Fibroblast of villous mesenchyme (primary cell): ENCODE measurements at places on chromosomes 12 and 14.

DNA sequence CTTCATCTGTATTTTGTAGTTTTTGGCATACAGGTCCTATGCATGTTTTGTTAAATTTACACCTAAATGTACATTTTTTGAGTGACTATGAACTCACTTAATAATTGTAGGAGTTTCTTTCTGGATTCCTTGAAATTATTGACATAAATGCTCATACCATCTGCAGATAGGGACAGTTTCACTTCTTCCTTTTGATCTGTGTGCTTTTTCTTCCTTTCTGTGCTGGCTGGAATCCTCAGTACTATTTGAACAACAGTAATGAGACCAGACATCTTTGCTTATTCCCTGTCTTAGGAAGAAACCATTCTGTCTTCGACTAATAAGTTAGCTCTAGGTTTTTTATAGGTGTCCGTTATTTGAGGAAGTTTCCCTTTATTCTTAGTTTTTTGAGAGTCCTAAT, 110.3 kb downstream of the ADGRD1 start:
- no peak for DNase-seq

DNA sequence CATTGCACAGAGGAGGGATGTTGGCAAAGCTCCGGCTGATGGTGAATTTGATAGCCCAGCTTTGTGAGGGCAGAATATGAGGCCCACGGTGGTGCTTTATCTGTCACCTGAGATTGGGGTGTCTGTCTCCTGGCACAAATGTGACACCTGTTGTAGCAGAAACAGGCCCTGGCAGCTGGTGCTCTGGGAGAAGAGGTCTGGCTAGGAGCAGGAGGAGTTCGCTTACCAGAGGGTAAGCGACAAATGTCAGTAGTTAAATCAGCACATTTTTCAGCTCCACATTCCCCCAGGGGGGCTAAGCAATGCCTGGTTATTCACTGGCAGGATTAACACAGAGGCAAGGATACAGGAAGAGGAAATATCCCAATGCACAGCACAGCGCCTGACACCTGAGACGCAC, 71.1 kb downstream of the B4GALNT3 start:
- no peak for DNase-seq

- peak; percentile 90 for DNase-seq
Measured at GRCh38 chr12:92136965-92137721, 8.5 kb downstream of the BTG1 start.

GRCh38 chr12:1737652-1738286, 46.9 kb downstream of the ADIPOR2 start:
- no peak for DNase-seq

- DNase-seq, result no peak
Measured at GRCh38 chr12:56720731-56721151, 4.4 kb downstream of the NACA start.

DNA sequence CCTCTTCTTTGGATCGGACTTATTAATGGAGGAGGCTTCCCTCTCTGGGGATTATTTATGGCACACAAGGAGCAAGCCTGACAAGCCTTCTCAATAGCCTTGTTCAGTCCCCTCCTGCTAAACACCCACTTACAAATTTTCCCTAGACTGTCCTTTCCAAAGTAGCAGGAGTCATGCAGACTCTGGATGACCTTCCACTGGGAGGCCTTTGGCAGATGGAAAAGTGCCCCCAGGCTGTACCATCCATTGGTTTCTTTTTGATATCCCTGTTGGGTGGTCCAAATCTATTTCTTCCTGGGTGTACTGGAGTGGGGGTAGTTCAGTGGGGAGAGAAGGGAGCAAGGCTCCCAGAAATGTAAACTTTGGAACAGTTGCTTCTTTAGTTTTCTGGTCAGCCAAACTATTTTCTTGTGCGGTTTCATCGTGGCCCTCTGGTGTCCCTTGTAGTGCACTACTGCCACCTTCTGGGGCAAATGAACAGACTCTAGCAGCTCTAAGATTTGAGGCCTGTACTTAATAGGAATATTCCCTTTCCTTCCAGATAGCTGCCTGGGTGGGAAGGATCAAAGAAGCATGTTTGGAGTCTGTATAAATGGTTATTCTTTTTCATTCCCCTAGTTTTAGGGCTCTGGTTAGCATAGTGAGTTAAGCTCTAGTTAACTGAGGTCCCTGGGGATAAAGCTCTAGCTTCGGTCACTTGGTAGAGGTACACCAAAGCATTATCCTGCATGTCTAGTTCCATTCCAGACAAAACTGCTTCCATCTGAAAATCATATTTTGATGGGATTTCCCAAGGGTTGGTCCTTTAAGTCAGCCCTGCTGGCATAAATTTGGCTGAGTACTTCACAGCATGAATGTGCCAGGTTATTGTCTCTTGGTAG, 409.5 kb downstream of the SLC6A15 start:
- DNase-seq, result peak; percentile 59

DNA sequence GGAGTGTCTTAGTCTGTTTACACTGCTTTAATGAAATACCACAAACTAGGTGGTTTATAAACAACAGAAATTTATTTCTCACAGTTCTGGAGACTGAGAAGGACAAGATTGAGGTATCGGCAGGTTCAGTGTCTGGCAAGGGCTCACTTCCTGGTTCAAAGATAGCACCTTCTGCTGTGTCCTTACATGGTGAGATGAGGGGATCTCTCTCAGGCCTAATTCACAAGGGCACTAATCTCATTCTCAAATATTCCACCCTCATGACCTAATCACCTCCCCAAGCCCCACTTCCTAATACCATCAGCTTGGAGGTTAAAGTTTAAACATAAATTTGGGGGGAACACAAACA, 35.0 kb upstream of the PLEK2 start:
- DNase-seq, result no peak

DNA sequence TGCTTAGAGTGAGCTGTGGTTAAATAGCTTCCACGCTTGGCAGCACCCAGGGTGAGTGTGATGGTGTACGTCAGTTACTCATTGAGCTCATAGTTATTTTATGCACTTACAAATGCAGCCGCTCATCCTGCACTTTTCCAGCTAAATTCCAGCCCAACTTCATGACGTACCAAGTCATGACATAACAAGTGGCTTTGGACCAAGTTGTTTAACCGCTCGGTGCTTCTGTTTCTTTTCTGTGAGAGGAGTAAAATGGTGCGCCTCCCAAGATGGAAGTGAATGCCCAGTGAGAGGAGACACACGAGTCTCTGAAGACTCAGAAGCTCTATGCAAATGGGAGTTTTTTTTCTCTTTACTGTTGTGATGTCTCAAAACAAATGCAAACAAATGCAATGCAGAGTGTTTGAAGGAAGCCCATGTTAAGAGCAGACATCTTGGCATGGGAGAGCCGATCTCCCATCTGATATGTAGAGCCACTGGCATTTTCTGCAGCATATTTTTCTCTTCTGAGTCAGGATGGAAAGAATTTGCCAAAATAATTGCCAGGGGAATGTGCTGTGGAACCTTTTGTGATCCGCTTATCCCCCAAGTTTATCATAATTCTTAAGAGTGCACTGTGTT, 72.2 kb downstream of the FBXW8 start:
- DNase-seq, result peak; percentile 12

DNA sequence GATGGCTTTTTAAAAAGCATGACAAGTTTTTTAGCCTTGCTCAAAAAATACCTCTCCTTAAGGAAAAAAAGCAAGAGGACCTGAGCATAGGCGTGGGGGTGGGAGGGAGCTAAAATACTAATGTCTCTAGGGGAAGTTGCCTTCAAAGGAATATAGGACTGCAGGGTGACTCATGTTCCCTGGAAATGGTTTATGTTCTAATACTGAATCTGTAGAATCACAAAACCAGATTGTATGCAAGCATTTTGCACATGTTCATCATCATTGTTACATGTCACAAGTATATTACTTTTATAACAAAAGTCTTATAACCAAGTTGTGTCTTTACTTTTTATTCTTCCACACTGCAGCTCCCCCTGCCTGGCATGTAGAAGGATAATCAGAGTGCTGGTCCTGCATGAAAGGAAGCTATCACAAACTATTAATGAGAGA, 36.6 kb downstream of the GPR135 start:
- DNase-seq, result peak; percentile 82

DNA sequence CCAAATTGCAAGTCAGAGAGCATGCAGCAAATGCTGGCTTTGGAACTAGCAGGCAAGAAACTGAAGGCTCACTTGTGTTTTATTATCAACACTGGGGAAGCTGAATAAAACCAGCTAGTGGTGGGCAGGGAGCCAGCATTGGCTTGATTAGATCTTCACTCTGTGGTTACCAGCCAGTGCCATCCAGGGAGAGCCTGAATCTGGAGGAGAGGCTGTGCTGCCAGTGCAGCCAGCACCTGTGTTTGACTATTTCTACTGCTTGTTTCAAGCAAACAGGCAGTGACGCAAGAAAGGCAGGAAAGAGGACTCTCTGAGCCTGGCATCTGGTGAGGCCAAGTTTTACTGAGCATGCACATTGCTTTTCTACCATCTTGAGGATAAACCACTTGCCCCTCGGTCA, 247.0 kb downstream of the PHLDA1 start:
- DNase-seq, result no peak
